ENCODE measurements at places on chromosomes 4 and X. TPM values are rescaled to one million over a fixed set of nuclear protein-coding genes. Genes with fewer than 3 reads are reported as not detected.

The MEPE gene
- not detected for total RNA-seq

The MTMR8 gene
- 4.6 TPM for total RNA-seq

The RGN gene
- not detected for total RNA-seq

GRCh38 chr4:138800421-138800820 lies 215.2 kb upstream of the NOCT start:
- no peaks in the 10 kb centered on the region for H3K36me3 ChIP-seq
- no peak for DNase-seq
- H3K27me3 ChIP-seq = no peaks in the 10 kb centered on the region
- H3K4me1 ChIP-seq = no peaks in the 10 kb centered on the region
- no peak overlapping the region for H3K27ac ChIP-seq

DNA sequence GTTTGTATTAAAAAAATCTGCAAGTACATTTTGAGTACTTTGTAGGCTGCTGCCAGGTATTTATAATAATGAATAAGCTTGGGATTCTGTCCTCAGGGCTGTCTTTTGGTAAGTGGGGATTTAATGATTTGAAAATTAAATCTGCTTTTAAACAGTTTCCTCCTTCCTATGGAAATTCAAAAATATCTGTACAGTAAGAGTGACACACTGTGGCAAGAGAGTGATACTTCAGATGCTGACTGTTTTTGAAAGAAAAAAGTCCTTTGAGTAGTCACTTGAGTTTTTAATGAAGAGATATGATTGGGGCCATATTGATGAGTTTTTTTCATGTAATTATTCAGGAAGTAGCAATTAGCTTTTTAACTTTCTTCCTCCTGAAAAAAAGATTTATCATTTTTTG lies 49.2 kb downstream of the SMARCAD1 start:
- H3K27me3 ChIP-seq = no peaks in the 10 kb centered on the region
- peaks cover 42% of the 10 kb centered on the region for H3K36me3 ChIP-seq
- no peak overlapping the region for H3K4me3 ChIP-seq
- H3K27ac ChIP-seq = no peak overlapping the region
- peak; percentile 58 for DNase-seq
- 0 out of 2 replicates have a peak, but pooled peaks cover 2% of the 10 kb centered on the region for H3K4me1 ChIP-seq

- peaks cover 3% of the 10 kb centered on the region for H3K4me1 ChIP-seq
- H3K27ac ChIP-seq = no peak overlapping the region
- no peaks in the 10 kb centered on the region for H3K27me3 ChIP-seq
- no peaks in the 10 kb centered on the region for H3K36me3 ChIP-seq
- DNase-seq = no peak
Measured at GRCh38 chr4:40570348-40571077, 59.2 kb downstream of the RBM47 start.

- no peaks in the 10 kb centered on the region for H3K27me3 ChIP-seq
- H3K4me1 ChIP-seq = no peaks in the 10 kb centered on the region
- H3K27ac ChIP-seq = no peak overlapping the region
- H3K4me3 ChIP-seq = no peak overlapping the region
Measured at GRCh38 chrX:16658284-16658683, 8.3 kb downstream of the S100G start.

DNA sequence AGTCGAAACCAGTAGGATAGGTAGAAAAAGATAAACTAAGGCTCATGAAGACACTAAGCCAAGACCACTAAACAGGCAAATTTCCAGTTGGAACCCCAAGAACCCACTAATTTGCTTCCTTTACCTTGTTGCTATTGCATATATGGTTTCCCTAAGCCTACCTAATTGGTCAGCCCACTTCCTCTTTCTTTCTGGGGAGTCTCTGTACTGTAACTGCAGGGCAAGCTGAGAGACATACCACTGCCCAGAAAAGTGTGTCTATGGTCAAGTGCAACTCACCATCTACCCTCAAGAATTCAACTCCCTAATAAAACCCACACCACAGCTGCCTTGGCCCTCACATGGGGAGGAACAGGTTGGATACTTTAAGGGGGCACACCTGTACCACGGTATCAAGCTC lies 28.6 kb downstream of the IDS start:
- no peak overlapping the region for H3K27ac ChIP-seq
- peak; percentile 55 for DNase-seq
- no peaks in the 10 kb centered on the region for H3K36me3 ChIP-seq
- no peaks in the 10 kb centered on the region for H3K27me3 ChIP-seq

DNA sequence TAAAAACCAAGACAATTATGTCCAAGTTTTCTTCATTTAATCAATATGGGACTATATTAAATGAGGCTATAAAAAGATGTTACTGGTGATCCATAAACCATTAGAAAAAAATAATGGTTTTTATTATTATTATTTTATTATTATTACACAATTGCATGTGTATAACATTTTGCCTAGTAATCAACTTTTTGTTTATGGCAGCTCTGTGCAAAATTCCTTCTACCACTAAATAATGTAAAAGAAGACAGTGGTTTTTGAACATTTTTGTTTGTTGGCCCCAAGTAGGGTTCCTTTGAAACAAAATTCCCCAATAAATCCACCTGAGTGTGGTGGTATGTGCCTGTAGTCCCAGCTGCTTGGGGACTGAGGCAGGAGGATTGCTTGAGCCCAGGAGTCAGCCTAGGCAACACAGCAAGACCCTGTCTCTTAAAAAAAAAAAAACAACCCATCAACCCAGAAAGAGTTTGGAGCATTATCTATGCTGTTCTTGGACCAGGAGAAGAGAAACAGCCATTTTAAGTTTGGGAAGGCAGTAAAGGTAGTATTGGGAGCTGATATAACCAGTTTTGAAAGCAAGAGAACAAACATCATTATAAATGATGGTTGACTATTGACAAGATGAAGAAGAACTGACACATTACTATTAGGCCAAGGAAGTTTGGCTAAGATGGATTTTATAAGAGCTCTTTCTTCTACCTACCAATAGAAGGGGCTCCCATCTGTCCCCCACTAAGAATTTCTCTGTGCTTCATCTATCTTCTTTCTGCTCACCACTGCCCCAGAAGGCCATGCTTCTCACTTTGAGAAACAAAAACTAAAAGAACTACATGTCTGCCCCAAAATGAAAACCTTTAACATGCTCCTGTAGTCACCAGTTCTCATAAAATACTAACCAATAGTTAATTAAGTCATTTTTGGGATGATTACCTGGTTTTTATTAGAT lies 2.2 kb downstream of the TMEM156 start:
- H3K4me3 ChIP-seq = peak overlapping the region; percentile 66
- peaks cover 51% of the 10 kb centered on the region for H3K4me1 ChIP-seq
- peaks cover 41% of the 10 kb centered on the region for H3K36me3 ChIP-seq
- no peaks in the 10 kb centered on the region for H3K27me3 ChIP-seq
- H3K27ac ChIP-seq = peak overlapping the region; percentile 98

- H3K4me3 ChIP-seq = no peak overlapping the region
- no peak overlapping the region for H3K27ac ChIP-seq
- no peak for DNase-seq
- no peaks in the 10 kb centered on the region for H3K27me3 ChIP-seq
- H3K36me3 ChIP-seq = no peaks in the 10 kb centered on the region
Measured at GRCh38 chr4:41541687-41542094, 3.7 kb downstream of the LIMCH1 start.

DNA sequence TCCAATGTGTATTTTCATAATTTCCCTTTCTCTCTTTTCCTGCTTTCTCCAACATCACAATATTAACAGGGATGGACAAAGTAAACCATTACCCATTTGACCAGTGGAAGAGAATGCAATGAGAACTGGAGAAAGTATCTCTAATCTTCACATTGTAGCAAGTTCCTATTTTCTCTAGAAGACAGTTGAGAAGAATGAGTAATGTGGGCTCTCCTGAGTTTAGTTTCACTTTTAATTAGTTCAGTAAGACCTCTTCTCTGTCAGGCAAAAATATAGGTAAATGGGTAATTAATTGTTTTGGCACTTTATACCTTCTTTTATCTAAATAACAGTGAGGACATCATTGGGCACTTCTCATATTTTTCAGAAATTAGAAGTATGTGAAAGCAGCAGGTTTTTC lies 602.0 kb downstream of the GLUD2 start:
- H3K36me3 ChIP-seq = no peaks in the 10 kb centered on the region
- no peaks in the 10 kb centered on the region for H3K27me3 ChIP-seq
- H3K4me3 ChIP-seq = no peak overlapping the region
- no peak for DNase-seq

DNA sequence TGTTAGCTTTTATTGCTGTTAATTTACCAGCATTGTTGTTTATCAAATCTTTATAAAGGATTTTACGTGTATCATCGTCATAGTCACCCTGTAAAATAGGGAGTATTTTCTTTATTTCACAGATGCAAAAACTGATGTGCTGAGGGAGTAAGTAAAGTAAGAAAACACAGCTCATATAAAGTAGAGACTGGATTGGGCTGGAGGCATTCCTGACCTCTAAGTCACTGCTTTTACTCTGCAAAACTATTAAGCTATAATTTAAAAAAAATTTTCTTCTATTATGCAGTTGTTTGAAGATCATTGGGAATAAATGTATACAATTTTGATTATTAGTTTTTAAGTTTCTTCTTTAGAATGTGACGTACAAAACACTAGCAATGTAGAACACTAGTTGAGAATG lies 45.9 kb downstream of the NUDT6 start:
- DNase-seq = no peak
- H3K36me3 ChIP-seq = no peaks in the 10 kb centered on the region
- H3K4me3 ChIP-seq = no peak overlapping the region

- DNase-seq = no peak
- H3K27ac ChIP-seq = no peak overlapping the region
- no peaks in the 10 kb centered on the region for H3K36me3 ChIP-seq
- no peaks in the 10 kb centered on the region for H3K27me3 ChIP-seq
- no peak overlapping the region for H3K4me3 ChIP-seq
Measured at GRCh38 chr4:92516450-92516849, 212.7 kb downstream of the GRID2 start.

- peak overlapping the region; percentile 39 for H3K4me3 ChIP-seq
- DNase-seq = no peak
- H3K27me3 ChIP-seq = no peaks in the 10 kb centered on the region
- peaks cover 57% of the 10 kb centered on the region for H3K4me1 ChIP-seq
- no peaks in the 10 kb centered on the region for H3K36me3 ChIP-seq
- H3K27ac ChIP-seq = peak overlapping the region; percentile 81
Measured at GRCh38 chr4:138113819-138114400, 128.2 kb downstream of the SLC7A11 start.

GRCh38 chr4:56371426-56372220 lies 15.7 kb downstream of the AASDH start:
- no peak overlapping the region for H3K27ac ChIP-seq
- H3K4me3 ChIP-seq = no peak overlapping the region
- H3K4me1 ChIP-seq = peaks cover 26% of the 10 kb centered on the region
- H3K27me3 ChIP-seq = no peaks in the 10 kb centered on the region
- DNase-seq = no peak

- no peak overlapping the region for H3K27ac ChIP-seq
- peak; percentile 57 for DNase-seq
- no peaks in the 10 kb centered on the region for H3K27me3 ChIP-seq
- peaks cover 31% of the 10 kb centered on the region for H3K4me1 ChIP-seq
- no peaks in the 10 kb centered on the region for H3K36me3 ChIP-seq
Measured at GRCh38 chr4:146099585-146099984, 75.9 kb upstream of the LSM6 start.

GRCh38 chr4:39102297-39102696 lies 40.3 kb downstream of the KLHL5 start:
- H3K4me3 ChIP-seq = no peak overlapping the region
- H3K27ac ChIP-seq = no peak overlapping the region
- H3K36me3 ChIP-seq = peaks cover 33% of the 10 kb centered on the region
- H3K4me1 ChIP-seq = no peaks in the 10 kb centered on the region
- H3K27me3 ChIP-seq = no peaks in the 10 kb centered on the region
- no peak for DNase-seq

Data from Karpas-422 (cell line).